ENCODE measurements at places on chromosomes 2 and 18.
A peak's percentile ranks its signal among the peaks of the same experiment; 100 is the strongest.

GRCh38 chr2:127029350-127030051, 77.5 kb downstream of the BIN1 start:
- DNase-seq: no peak

GRCh38 chr2:99348173-99348572, 11.0 kb downstream of the EIF5B start:
- no peak for DNase-seq

GRCh38 chr2:150471813-150472510, 15.5 kb downstream of the RND3 start:
- DNase-seq: no peak

GRCh38 chr18:56380685-56381084, 257.7 kb downstream of the TXNL1 start:
- no peak for DNase-seq

- DNase-seq: no peak
Observed at GRCh38 chr18:43665105-43665788, 388.0 kb upstream of the SYT4 start.

GRCh38 chr18:62841405-62841804, 126.1 kb downstream of the PHLPP1 start:
- DNase-seq: no peak

DNA sequence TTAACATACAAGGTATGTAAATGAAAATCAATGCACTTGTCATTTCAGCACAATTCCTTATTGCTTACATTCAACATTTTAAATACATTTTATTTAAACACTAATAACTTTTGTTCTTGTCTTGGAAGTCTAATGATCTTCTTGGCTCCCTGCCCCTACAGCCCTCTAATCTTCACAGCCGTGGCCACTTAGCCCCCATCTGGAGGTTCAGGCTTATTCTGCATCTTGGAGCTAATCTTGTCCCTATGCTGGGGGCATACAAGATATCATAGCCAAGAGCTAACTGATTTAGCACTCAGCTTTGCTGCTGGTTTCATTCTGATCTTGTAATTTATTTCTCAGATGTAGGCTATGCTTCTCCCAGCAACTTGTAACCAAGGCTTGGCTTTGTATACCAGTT, 140.8 kb downstream of the TMEFF2 start:
- DNase-seq: no peak

DNA sequence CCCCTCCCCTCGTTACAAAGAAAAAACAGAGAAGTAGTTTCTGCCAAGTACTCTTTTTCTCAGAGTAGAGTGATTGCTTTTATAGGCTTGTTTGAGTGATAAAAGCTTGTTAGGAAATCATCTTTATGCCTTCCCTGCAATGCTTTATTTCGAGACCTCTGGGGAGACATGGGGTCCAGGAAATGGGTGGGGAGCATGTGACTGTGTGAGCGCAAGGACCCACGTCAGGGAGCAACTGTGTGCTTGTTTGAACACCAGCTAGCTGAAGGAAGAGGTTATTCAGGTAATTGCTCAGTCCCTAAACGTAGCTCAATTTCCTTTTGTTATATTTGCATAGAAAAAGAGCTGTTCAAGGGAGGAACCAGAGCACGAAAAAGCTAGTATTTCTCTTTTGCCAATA, 187.3 kb downstream of the FAM210A start:
- DNase-seq: peak; percentile 26

DNA sequence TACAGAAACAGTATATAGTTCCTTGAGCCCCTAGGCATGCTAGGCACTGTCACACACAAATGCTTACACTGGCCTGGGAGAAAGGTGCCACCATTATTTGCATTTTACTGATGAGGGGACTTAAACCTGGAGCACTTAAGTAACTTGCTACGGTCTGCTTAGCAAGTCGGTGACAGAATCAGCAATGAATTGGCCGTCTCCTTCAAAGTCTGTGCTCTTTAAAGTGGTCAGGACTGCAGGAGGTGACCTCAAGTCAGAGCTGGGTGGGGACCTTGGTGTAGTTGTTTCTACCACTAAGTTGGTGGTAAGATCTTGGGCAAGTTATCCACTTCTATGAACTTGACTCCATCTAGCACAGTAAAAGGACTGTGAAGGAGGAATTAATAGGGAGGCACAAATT, 34.8 kb downstream of the PTPRM start:
- DNase-seq: no peak

DNA sequence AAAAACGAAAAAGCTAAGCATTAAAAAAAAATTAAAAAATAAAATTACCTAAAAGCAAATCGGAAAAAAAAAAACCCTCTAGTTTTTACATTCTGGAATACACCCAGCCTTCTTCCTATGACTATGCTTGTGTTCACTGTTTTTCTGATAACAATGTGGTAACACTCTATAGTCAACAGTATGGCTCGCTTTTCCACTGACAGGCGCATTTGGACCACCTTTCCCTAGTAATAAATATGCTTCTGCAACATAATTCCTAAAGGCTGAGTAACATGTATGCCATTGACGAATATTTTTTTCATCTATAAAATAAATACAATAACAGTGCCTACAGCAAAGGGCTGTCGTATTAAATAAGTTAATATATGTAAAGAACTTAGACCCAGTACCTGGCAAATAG, 27.9 kb downstream of the NOL10 start:
- DNase-seq: no peak

DNA sequence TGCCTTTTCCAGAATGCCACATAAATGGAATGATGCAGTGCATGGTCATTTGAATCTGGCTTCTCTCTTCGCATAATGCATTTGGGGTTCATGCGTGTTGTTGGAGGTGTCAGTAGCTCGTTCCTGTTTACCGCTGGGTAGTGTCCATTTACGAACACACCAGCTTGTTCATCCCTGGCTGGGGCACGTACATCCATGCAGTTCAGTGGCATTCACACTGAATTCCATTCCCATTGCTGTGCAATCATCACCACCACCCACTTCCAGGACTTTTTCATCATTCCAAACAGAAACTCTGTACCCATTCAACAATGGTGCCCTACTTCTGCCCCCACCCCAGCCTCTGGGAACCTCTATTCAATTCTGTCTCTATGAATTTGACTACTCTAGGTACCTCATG, 14.7 kb upstream of the CIDEA start:
- DNase-seq: no peak

- no peak for DNase-seq
Observed at GRCh38 chr2:1651121-1652033, 92.9 kb downstream of the PXDN start.

- DNase-seq: no peak
Observed at GRCh38 chr2:199136242-199136641, 321.5 kb downstream of the SATB2 start.

- no peak for DNase-seq
Observed at GRCh38 chr2:50680646-50681045, 351.3 kb downstream of the NRXN1 start.

GRCh38 chr2:7841751-7842150, 840.1 kb upstream of the ID2 start:
- no peak for DNase-seq

DNA sequence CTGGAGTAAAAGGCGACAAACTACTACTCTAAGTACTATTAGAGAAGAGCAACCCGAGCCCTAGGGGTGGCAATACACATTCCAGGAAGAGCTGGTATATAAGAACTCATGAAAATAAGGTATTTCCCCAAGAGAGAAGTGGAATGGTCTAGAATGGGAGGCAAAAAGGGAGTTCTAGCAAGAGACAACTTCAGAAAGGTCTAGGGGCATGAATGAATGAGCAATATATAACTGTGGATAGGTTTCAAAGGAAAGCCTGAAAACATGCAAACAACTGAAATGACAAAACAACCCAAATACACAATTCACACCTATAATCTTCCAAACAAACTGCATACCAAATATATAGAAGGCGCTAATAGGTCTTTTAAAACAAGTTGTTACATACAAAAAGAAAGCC, 22.2 kb downstream of the TRIP12 start:
- DNase-seq: no peak

DNA sequence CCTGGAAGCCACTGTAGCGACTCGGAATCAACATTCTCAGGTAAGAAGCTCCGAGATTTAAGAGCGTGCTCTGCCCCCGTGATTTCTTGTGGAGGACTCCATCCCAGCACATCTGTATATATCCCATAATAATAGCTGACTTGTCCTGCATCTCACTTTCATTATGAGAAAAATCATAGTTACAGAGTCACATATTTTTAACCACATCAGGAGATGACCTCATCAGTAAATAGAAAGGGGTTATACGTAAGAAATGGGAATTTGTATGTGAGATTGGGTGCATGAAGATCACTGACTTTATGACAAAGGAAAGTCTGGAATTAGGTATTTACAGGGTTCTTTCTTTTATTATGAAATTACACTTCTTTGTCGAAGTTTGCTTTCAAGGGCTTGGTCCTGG, 16.4 kb upstream of the TMEM18 start:
- DNase-seq: no peak

- no peak for DNase-seq
Observed at GRCh38 chr2:161436411-161436810, 20.3 kb downstream of the TBR1 start.

GRCh38 chr2:138823666-138824065, 43.5 kb upstream of the NXPH2 start:
- no peak for DNase-seq

DNA sequence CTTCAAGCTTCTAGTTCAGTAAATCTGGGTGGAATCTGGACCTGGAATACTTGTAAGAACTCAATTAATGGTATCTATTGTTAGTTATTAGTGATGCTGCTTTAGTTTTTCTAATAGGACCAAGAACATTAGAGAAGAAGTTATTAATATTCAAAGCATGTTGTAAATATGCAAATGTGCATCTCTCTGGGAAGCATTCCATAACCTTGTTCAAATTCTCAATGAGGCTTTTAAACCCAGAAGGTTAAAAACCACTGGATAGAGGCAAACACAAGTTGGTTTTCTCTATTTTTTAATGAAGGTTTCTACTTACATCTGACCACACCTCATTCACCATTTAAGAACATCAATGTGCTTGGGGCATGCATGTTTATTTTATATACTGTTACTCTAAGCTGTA, 16.1 kb upstream of the ACVR1C start:
- no peak for DNase-seq

DNA sequence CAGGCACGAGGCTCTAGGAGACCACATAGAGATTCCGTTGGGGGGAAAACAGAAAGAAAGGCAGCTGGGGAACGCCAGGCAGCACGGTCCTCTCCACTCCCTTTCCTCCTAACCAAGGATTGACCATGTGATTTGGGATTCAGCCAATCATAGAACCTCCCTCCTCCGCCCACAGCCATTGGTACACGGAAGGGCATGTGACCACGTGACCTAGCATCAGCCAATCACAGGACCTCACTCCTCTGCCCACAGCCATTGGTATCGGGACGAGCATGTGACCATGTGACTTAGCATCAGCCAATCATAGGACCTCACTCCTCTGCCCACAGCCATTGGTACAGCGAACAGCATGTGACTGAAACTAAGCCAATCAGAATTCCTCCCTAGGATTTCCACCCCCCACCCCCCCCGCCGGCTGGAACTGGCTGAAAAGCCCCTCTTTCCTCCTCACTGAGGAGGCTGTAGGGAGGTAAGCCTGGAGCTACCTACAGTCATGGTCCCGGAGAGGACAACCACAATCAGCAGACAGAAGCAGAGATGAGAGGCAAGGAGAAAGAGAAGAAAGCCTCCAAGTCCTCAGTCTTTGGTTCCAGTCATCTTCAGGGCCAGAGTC, 7.6 kb downstream of the SERPINE2 start:
- DNase-seq: no peak

- no peak for DNase-seq
Observed at GRCh38 chr2:72145289-72145657, 2.4 kb downstream of the CYP26B1 start.

DNA sequence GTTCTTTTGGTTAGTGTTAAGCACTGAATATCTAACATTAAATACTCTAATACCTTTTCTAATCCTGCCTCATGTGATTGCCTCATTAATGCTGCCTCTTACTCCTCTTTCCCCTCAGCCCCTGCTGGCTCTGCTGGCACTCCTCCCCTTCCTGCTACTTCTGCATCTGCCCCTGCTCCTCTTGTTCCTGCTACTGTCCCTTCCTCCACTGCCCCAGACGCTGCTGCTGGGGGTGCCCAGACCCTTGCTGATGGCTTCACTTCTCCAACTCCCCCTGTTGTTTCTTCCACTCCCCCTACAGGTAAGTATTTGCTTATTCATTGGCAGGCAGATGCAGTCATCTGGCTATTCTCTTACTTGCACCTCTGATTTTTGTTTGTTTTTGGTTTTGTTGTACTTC, 68.5 kb downstream of the ABI2 start:
- no peak for DNase-seq
